SK-N-SH (cell line): ENCODE measurements at places on chromosomes 7 and 10. TPM values are rescaled to one million over a fixed set of nuclear protein-coding genes. Genes with fewer than 3 reads are reported as not detected.

GRCh38 chr10:52256832-52257691 lies 57.0 kb upstream of the DKK1 start:
- no peak overlapping the region for H3K27ac ChIP-seq
- H3K36me3 ChIP-seq, result no peaks in the 10 kb centered on the region
- DNase-seq, result no peak
- no peaks in the 10 kb centered on the region for H3K27me3 ChIP-seq
- H3K4me1 ChIP-seq, result no peaks in the 10 kb centered on the region; the same call in 1 of the 2 replicates

DNA sequence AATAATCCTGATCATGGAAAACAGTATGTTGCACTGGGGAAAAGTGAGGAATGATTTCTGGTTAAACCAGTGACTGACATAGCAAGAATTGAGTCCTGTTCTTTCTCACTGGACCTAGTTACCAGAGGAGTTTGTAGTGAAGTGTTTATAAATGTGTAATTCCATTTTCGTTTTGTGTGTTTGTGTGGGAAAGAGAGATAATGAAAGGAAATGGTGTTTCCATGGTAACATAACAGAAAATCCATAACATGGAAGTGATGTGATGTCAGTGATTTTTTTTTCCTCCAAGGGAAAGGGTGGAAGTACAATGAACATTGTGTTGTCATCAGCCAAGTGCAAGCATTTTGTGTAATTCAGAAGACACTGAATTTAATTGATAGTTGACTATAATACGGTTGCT lies 283.9 kb downstream of the PLXDC2 start:
- H3K27me3 ChIP-seq, result no peaks in the 10 kb centered on the region
- no peak overlapping the region for H3K27ac ChIP-seq
- no peak overlapping the region for H3K4me3 ChIP-seq
- peaks cover 4% of the 10 kb centered on the region for H3K4me1 ChIP-seq
- no peaks in the 10 kb centered on the region for H3K36me3 ChIP-seq

DNA sequence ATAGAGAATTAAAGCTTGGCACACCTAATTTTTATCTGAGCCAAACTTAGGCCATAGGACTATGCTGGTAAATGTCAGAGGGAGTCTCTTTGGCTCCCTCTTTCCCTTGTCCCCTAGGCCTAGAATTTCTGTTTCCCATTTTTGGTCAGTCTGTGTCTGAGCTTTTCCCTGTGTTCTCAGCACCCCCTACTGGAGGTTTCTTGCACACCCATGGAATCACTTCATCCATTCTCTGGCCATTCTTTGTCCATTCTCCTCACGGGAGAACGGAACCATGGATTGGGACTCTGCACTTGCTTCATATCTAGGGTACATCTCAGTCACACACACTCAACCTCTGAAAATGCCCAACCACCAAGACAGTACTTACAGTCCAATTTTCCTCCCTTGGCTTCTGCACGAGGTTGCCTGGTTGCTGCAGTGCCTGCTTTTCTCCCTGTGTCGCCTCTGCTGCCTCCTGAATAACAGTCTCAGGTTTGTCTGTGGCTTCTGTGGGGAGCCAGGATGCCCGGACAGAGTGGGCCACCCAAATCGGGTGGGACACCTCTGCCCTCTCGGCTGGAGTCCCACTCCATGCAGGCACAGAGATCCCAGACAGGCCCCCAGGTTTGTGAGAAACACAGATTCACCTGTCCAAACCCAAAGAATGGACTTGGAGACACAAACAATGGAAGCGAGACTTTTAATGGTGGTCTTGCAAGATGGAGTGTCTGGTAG lies 35.1 kb upstream of the DNAH11 start:
- no peak overlapping the region for H3K4me3 ChIP-seq
- no peaks in the 10 kb centered on the region for H3K4me1 ChIP-seq
- peaks cover 9% of the 10 kb centered on the region for H3K36me3 ChIP-seq
- DNase-seq, result peak; percentile 19
- no peak overlapping the region for H3K27ac ChIP-seq

DNA sequence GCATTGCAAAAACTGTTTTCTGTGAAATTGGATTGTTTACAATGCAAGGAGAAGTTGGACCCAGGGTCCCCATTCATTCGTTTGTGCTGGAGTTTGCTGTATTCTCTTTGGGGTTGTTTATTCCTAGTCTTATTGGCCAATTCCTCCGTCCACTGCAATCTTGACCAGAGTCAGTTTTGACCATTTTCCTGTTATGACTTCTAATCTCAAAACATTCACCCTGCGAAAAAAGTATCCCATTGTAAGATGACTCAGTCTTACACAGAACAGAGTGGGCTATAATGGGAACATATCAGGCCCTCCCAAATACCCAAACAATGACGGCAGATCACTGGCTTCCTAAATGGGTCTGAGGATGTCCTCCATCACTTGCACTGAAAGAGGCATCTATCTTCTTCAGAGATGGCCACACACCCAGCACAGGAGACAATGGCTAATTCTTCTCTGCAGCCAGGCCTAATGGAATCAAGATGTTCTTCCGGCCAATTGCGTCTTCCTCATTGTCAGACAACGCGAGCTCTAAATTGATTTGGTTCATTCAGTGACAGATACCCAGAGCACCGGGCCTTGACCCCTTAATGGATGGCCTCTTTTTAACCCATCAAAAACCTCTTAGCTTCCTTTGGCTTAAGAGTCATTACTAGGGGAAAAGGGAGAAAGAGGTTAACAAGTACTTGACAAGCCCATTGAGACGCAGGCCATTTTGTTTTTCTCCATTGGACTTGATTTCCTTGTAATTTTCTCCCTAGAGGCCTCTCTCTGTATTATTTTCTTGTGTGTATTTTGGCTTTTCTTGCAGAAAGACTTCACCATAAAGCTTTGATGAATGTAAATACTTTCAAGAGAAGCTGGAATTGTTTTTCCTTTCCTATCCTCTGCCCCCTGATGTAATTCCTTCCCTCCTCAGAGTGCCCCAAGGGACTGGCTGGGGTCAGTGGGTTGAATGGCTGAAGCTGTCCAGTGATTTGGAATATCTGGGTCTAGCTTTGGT lies 129.6 kb downstream of the PRPF18 start:
- DNase-seq, result peak; percentile 53
- no peaks in the 10 kb centered on the region for H3K36me3 ChIP-seq
- H3K27ac ChIP-seq, result peak overlapping the region; percentile 58; the same call in 1 of the 2 replicates
- H3K27me3 ChIP-seq, result no peaks in the 10 kb centered on the region
- H3K4me1 ChIP-seq, result peaks cover 46% of the 10 kb centered on the region

GRCh38 chr10:21304198-21304597 lies 221.3 kb downstream of the SKIDA1 start:
- no peaks in the 10 kb centered on the region for H3K36me3 ChIP-seq
- no peaks in the 10 kb centered on the region for H3K27me3 ChIP-seq
- H3K27ac ChIP-seq, result no peak overlapping the region
- DNase-seq, result no peak
- no peak overlapping the region for H3K4me3 ChIP-seq
- no peaks in the 10 kb centered on the region for H3K4me1 ChIP-seq

- H3K4me3 ChIP-seq, result no peak overlapping the region
- H3K27me3 ChIP-seq, result no peaks in the 10 kb centered on the region
- DNase-seq, result no peak
- H3K36me3 ChIP-seq, result no peaks in the 10 kb centered on the region
- no peak overlapping the region for H3K27ac ChIP-seq
- no peaks in the 10 kb centered on the region for H3K4me1 ChIP-seq
These were observed 31.1 kb downstream of the ADAP1 start for GRCh38 chr7:923108-924041.

GRCh38 chr10:124516746-124517397 lies 55.2 kb downstream of the LHPP start:
- no peaks in the 10 kb centered on the region for H3K27me3 ChIP-seq
- DNase-seq, result no peak
- H3K4me1 ChIP-seq, result no peaks in the 10 kb centered on the region
- H3K36me3 ChIP-seq, result no peaks in the 10 kb centered on the region

DNA sequence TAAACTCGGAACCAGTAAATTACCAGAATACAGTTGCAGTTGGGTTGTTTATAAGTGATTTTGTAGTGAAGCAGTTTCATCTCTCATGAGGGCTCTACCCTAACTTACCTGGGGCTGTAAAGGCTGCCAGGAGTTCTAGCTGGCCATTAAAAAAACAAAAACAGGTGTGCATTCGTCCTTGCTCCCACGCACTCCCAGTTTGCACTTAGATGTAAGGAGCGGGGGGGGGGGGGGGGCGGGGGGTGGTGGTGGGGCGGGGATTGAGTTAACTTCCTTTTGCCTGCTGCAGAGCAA lies 2.3 kb upstream of the PFKFB3 start:
- H3K27ac ChIP-seq, result no peak overlapping the region
- H3K36me3 ChIP-seq, result no peaks in the 10 kb centered on the region
- H3K4me1 ChIP-seq, result peaks cover 15% of the 10 kb centered on the region
- no peaks in the 10 kb centered on the region for H3K27me3 ChIP-seq
- DNase-seq, result no peak

DNA sequence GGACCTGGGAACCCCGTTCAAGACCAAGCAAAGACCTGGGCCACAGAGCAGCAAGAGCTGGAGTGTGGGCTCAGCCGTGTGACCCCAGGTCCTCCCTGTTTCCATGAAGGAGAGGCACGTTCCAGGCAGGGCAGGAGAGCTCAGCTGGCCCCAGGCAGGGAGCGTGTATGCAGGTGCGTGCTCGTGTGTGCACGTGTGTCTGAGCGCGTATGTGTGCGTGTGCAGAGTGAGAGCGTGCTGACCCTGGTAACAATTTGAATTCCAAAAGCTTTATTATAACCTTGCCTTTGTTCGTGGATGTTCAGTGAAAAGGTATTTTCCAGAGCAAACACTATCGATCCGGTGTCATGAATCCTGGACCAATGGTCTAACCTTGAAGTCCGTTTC lies 54.6 kb downstream of the FOXL3 start:
- H3K4me3 ChIP-seq, result no peak overlapping the region
- no peak overlapping the region for H3K27ac ChIP-seq
- no peaks in the 10 kb centered on the region for H3K36me3 ChIP-seq
- no peaks in the 10 kb centered on the region for H3K4me1 ChIP-seq

- H3K4me1 ChIP-seq, result no peaks in the 10 kb centered on the region
- DNase-seq, result no peak
- H3K27ac ChIP-seq, result no peak overlapping the region
- H3K27me3 ChIP-seq, result no peaks in the 10 kb centered on the region
- H3K4me3 ChIP-seq, result no peak overlapping the region
- no peaks in the 10 kb centered on the region for H3K36me3 ChIP-seq
These were observed 7.3 kb upstream of the SNX13 start for GRCh38 chr7:17947620-17948019.

DNA sequence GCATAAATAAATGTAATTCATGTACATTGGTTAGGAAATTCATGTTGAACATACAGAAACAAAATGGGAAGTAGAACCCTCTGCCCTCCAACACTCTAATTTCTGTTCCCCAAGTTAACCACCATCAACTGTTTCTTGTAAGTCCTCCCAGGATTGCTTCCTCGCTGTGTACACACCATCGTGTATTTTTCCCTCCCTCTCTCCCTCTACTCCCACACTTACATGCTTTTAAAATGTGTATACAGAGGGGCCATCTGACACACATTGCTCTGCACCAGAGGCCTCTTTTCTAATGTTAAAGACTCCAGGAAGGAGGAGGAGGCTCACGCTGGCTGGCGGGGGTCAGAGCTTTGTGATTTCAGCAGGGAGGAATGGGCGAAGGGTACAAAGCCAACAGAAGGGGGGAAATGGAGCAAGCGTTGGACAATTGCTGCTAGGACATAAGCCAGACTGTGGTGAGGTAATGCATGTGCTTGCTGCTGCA lies 1.9 kb upstream of the EPHA1 start:
- no peak for DNase-seq
- H3K27ac ChIP-seq, result no peak overlapping the region
- H3K4me3 ChIP-seq, result no peak overlapping the region
- peaks cover 27% of the 10 kb centered on the region for H3K4me1 ChIP-seq
- no peaks in the 10 kb centered on the region for H3K27me3 ChIP-seq
- no peaks in the 10 kb centered on the region for H3K36me3 ChIP-seq

- H3K36me3 ChIP-seq, result no peaks in the 10 kb centered on the region
- no peaks in the 10 kb centered on the region; the same call in 1 of the 2 replicates for H3K27me3 ChIP-seq
- peak overlapping the region; percentile 79 for H3K27ac ChIP-seq
- peak; percentile 47 for DNase-seq
These were observed 97.7 kb downstream of the NRCAM start for GRCh38 chr7:108358553-108358952.

DNA sequence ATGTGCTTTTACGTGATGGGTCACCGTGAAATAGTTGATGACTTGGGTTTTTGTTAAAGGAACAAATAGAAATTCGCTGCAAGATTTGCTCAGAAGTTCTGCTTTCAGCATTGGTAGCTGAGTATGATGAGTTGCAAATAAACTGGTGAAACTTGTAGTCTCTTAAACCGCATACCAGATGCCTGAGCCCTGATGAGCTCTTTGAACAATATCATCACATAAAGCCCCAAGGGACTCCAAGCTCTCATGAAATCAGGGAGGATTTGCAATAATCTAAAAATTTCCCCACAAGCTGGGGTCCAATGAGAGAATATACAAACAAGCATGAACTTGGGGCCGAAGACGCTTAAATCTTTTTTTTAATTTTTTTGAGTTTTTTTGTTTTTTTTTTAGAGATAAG lies 312.4 kb downstream of the CALN1 start:
- no peaks in the 10 kb centered on the region for H3K36me3 ChIP-seq
- no peak overlapping the region for H3K4me3 ChIP-seq
- H3K27ac ChIP-seq, result peak overlapping the region; percentile 89
- no peak for DNase-seq
- no peaks in the 10 kb centered on the region for H3K4me1 ChIP-seq

DNA sequence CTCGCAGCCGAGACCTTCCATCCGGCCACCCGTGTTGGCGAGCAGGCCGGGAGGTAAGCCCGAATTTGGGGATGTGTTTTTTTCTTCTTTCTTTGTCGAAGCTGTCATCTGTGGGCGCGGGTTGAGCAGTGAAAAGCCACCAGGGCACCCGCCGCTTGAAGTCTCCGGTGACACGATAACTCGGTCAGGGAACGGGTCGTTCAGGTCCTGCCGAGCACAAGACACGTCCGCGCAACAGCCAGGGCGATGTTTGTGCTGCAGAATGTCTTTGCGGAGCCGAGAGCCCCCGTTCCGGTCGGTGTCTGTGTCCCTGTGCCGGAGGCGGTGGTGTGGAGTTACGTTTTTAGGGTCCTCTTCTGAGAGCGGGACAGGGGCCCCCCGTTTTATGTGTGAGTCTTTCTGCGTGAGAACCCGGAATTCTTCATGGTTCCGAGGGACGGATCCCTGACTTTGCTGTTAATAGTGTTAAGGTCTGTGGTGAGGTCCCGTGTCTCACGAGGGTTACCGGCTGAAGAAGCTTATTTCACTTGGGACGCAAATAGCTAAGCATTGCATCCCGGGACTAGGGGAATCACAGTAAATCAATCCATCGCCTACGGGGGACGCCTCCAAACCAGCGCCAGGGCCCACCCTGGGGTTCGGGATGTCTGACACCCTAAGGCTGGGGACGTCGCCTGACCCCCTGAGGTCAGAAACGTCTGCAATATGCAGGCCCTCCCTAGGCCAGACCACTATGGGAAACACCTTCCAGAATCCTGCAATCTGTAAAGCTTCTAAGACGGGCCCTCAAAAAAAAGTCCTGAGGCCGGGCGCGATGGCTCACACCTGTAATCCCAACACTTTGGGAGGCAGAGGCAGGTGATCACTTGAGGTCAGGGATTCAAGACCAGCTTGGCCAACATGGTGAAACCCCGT lies 99.5 kb downstream of the ELFN1 start:
- H3K4me1 ChIP-seq, result no peaks in the 10 kb centered on the region
- no peak overlapping the region for H3K4me3 ChIP-seq
- H3K27ac ChIP-seq, result no peak overlapping the region
- DNase-seq, result no peak
- H3K27me3 ChIP-seq, result no peaks in the 10 kb centered on the region
- no peaks in the 10 kb centered on the region for H3K36me3 ChIP-seq

The CDH23 gene
- polyA plus RNA-seq, result 0.03 and 0.18 TPM in 2 replicates

The SPDYE6 gene
- polyA plus RNA-seq, result not detected in 2 replicates
